ENCODE measurements at places on chromosomes 12 and 14. TPM values are rescaled to one million over a fixed set of nuclear protein-coding genes. Genes with fewer than 3 reads are reported as not detected.
A peak's percentile ranks its signal among the peaks of the same experiment; 100 is the strongest.

GRCh38 chr12:110109037-110109836 is 14.9 kb upstream of the IFT81 start:
- peak; percentile 69 for DNase-seq

- DNase-seq = no peak
Measured at GRCh38 chr12:113456199-113456598, 15.5 kb downstream of the LHX5 start.

DNA sequence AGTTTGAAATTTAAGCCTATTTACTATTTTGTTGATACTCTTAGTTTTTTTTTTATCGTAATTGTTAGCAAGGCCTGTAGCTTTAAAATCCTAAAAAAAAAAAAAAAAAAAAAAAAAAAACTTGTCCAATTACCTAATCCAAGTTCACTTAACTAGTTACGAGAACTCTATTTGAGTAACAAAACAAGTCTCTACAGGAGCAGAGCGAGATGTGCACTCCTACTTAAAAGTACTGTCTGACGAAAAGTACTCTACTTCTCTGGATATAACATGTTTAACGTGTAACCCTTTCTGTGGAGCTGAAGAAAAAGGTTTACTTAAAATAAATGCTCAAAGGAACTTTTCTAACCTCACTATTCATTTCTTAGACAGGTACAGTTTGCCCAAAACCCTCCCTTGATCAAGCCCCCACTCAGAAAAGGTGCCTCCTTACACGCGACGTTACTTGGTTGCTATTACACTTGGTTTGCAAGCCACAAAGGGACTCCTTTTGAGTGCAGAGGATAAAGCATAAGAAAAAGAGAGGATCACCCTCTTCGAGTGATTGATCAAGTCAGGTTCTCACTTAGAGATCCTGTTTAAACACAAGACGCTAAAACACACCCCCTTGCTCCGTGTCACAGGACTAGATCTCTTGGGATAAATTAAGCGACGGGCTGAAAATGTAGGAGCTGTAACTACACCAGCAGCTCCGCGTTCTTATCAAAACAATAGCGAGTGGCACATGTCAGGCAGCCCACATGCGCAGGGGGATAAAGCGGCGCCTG is 2.2 kb downstream of the BAZ1A start:
- no peak for DNase-seq

GRCh38 chr12:51419425-51420193 is 5.0 kb upstream of the SLC4A8 start:
- DNase-seq = no peak

DNA sequence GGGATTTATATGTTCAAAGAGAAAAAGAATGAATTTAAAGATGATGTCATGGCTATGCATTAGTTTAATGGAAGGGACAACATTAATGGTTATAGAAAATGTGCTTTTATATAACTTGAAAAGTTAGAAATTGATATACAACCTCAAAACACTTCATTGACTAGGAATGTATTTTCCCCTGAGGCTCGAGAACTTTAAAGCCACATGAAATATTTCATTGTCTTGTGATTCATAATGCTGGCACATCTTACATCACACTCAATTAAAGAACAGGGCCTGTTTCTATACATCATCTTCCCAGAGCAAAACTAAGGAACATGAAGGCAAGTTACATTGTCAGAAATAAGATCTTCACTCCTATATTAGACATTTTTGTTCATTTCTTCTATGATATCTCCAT is 35.2 kb upstream of the PAWR start:
- no peak for DNase-seq

- no peak for DNase-seq
Measured at GRCh38 chr12:113658006-113658655, 186.5 kb upstream of the LHX5 start.

- no peak for DNase-seq
Measured at GRCh38 chr14:50622978-50623377, 45.1 kb downstream of the SAV1 start.

PLEK2 gene
- 0.55 TPM for total RNA-seq

KCNA1 gene
- not detected for total RNA-seq

GRCh38 chr14:55625481-55625880 is 45.5 kb downstream of the KTN1 start:
- no peak for DNase-seq

PLA2G1B gene
- not detected for total RNA-seq

DNA sequence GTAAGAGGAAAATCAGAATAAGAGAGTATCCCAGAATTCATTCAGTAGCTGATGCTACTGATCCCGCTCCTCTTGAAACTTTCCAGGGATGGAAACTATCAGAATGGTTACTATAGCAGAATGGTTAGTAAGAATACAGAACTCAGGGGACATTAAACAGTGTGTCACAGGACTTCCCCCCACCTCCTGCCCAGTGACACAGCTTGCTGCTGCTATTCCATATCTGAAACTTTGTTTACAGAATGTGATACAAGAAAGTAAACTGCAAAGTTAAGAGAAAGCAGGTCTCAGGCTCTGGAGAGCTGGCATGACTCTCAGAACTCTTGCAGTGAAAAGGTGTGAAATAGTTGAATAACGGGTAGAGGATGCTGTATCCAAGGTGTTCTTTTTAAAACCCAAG is 3.4 kb downstream of the SPX start:
- no peak for DNase-seq

All from heart right ventricle (tissue), 16 donors.